Activated CD4-positive, CD25-positive, alpha-beta regulatory T cell treated with anti-CD3 and anti-CD28 coated beads, Interleukin-2, amount 50 U/mL, for 24 hours (primary cell): ENCODE measurements at places on chromosomes 11 and 22.

DNA sequence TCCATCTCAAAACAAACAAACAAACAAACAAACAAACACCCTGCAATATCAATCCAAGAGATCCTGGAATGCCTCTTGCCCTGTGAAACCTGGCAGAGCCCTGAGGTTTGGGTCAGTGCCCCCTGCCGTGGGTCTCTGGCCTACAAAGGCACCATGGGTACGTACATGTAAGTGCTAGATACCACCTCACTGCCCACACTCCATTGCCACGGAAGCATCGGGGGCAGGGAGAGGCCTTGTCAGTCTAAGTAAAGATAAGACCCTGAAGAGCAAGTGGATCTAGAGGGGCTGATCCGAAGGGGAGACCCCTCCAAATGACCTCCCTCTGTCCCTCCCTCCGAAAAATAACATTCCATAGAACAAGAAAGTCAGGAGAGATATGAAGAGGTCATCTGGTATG lies 2.0 kb upstream of the MIEF1 start:
- no peak for ATAC-seq

GRCh38 chr11:35463331-35463751 lies 44.0 kb upstream of the SLC1A2 start:
- no peak for ATAC-seq

DNA sequence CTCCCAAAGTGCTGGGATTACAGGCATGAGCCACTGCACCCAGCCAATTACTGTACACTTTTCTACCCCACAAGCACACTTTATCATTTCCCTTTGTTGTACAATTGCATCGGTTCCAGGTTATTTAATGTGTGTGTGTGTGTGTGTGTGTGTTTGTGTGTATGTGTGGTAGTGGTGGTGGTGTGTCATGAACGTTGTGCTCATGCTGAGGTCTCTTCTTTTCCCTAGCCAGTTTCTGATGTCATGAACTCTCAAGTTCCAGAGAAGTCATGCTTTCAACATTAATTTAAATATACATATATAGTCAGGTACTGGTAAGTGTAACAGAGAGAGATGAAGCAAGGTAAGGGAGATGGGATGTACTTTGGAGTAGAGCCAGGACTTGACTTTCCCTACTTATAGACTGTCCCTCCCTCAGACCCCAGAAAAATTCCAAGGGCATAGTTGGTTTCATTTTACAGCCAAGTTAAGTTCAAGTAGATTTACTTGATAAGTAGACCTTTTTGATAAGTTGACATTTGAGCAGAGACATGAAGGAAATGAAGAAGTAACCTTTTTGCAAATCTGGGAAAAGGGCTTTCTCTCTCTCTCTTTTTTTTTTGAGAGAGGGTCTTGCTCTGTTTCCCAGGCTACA lies 42.7 kb downstream of the WEE1 start:
- no peak for ATAC-seq

DNA sequence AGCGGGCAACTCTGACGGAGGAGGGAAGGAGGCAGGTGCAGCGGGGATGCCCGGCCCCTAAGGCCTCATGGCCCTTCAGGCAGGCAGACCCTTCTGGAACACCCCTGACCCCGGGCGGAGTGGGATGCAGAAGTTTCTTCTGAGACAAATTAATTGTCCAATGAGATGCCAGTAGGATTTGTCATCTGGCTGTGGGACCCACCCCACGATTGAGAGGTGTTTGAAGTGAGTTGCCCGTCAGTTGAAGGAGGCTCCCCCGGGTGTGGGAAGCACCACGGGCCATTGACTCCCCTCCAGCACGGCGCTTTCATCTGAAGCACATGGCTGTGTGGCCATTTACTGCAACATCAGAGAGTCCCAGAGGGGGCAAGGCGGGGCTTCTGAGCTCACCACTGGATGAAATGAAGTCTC lies 527.8 kb downstream of the BRD1 start:
- no peak for ATAC-seq

DNA sequence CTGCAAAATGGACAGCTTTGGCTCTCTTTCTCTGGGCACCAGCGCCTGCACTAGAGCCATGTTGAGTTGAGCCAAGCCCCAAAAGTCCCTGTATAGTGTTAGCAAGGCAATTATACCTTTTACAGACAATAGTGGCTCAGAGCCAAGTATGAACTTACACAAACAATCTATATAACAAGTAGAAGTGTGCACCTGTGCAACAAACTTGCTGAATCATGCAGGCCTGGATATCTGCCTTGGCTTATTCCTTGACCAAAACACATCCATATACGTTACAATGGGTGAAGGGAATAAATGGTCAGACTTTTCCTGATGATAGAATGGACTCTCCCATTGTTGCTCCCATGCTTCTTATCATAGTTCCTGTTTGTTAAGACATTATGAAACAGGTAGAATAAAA lies 3.8 kb upstream of the OR52I2 start:
- ATAC-seq = no peak

GRCh38 chr11:33942954-33943353 lies 51.1 kb upstream of the LMO2 start:
- ATAC-seq = no peak

DNA sequence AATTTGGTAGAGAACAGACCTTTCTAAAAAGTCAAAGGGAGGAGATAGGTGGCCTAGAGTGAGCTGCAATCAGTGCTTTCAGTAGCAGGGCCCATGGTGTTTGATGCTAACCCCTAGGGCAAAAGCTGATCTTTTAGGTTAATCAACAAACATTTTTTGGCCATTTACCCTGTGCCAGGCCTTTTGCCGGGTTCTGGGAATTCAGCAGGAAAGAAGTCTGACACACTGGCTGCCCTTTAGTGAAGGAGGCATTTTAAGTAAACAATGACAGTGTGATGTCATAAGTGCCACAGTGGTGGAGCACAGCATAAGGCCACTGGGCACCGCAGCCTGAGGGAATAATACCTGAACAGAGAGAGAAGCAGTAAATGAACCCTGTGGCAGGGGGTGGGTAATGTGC lies 29.0 kb downstream of the C22orf31 start:
- no peak for ATAC-seq

DNA sequence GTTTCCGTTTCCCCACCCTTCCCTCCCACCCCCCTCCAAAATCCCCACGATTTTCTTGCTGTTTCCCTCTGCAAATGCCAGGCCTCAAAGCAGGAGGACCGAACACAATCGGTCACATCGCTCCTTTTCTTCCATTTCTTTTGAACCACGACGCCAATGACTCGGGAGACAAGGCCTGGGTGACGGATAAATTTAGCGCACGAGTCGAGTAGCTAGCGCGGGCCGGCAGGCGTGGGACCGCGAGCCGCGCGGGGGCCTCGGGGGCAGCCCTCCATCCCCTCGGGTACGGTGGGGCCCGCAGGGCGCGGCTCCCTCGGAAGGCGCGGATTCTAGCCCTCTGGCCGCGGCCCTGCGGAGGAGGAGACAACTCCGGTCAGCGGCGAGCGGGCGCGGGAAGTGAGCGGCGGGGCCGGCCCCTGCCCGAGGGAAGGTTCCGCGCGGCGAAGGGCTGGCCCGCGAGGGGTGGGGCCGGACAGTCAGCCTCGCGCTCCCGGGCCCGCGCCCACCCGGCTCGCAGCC lies 414 bp downstream of the JOSD1 start:
- ATAC-seq = no peak

DNA sequence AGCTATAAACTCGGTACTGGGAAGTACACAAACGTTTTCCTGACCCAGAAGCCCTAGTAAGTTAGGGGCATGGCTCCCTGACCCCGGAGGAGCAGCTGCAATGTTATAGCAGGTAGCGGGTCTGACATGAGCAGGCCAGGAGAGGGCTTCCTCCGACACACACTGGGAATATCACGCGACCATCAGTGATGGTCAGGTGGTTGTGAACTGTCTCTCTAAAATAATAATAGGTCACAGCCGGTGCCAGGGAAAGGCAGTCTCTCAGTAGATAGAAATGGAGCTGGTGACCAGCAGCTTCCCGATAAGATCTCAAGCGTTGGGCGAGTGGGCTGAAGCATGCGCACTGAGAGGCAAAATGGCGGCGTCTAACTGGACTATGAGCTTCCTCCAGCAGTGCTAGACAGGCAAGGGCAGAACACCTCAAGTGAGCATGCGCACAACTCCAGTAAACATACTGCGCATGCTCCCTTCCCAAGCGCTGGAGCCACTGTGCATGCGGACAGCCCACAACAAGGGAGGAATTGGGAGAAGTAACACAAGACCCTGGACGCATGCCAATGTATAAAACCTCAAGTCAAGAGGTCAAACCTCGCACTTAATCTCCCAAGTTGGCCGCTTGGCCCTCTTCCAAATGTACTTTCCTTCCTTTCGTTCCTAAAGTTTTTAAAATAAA lies 22.3 kb upstream of the TESMIN start:
- ATAC-seq = no peak

DNA sequence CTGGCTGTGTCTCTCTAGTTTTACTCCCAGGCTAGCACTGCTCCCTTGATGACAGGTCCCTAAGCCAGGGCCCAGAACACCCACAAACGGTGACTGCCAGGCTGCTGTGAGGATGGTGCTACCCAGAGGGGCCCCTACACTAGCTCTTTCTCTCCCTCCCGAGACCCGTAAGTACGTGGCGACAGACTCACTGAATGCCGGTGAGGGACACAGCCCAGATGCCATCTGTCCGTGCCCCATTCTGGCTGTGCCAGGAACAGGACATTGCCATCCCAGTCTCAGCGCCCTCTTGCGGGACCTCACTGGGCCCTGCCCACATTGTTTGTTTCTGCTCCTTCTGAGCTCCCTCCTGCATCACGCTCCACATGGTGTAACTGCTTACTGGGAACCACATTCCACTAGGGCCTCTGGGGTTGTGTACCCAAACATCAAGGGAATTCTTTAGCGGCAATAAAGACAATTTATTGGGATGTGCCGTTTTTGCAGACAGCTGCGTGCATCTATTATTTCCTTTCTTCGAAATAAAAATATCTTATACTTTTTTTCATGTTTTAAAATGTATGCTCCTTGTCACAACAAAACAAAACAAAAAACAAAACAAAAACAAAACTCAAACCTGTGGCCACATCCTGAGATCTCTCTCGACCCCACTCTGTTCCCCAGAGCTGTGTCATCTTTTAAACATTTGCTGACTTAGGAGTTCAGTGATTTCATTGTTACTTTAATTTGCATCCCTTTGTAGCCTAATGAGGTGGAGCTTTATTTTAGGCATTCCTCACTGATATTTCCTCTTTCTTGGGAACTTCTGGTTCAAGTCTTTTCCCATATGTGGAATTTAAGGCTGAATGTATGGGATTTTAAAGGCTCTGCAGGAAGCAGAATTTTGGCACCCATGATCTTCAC lies 4.4 kb upstream of the TPCN2 start:
- no peak for ATAC-seq

GRCh38 chr11:70313945-70314344 lies 43.5 kb downstream of the PPFIA1 start:
- no peak for ATAC-seq

DNA sequence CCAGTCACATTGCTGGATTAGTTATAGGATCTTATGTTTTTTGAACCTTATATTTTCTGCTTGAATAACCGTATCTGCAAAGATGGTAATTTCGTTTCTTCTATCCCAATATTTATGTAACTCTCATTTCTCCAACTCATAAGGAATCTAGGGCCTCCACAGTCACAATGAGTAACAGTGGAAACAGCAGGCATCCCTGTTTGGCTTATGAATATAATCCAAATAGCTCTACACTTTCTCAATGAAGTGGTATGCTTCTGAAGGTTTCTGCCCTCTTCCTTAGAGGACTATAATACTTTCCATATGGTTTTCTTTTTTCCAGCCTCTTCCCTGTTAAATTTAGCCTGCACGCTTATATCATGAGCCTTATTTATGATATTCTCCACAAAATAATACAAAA lies 16.5 kb downstream of the ATP6V1E1 start:
- no peak for ATAC-seq

GRCh38 chr22:23279781-23280180 lies 99.5 kb downstream of the BCR start:
- no peak for ATAC-seq
